ENCODE measurements at places on chromosomes 3 and 15.

DNA sequence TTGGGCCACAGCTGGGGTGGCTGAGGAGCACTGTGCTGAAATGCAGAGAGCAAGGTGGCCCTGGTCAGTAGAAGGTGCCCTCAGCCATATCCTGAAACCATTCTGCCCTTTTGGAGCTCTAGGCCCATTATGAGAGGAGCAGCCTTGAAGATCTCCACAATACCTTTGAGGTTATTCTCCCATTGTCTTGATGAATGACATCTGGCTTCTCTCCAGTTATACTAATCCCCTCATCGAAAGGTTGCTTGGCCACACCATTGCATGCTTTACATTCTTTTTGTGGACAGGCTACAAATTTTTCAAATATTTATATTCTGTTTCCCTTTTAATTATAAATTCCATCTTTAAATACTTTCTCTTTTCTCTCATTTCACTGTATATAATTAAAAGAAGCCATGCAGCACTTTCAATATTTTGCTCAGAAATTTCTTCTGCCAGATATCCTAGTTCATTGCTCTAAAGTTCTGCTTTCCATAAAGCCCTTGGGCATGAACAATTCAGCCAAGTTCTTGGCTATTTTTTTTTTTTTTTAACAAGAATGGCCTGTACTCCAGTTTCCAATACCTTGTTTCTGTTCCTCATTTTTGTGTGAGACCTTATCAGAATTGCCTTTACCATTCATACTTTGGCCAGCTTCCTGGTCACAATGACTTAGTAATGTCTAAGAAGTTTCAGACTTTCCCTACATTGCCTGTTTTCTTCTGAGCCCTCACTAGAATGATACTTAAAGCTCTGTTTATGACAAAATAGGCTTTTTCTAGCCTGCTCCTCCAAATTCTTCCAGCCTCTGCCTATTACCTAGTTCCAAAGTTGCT is 138.9 kb upstream of the SGO1 start:
- DNase-seq, result no peak

DNA sequence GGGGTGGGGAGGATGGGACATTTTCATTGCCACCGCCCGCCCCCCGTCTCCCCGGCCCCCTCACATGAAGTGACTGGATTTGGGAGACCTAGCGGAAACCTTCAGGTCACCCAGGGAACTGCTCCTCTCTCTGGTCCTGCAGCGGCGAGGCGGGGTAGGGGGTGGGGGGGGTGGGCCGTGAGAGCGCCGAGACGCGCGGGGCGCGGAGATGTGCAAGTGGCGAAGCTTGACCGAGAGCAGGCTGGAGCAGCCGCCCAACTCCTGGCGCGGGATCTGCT is 712 bp upstream of the MME start:
- DNase-seq, result no peak

DNA sequence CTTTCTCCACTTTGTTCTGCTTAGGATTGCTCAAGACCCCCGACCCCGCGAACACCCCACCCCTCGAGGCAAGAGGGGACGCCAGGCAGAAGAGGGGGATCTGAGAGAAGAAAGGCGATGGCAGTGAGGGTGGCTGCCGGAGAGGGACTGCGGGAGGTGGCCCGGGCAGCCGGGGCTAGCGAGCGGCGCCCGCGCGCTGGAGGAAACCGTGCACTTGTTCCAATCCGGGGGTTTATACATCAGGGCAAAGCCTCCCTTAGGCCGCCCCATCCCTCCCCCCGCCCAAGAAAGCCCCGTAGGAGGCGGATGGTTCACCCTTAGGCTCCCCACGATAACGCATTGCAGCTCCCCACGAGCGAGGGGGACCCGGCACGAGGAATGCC is 475 bp downstream of the ERC2 start:
- no peak for DNase-seq

DNA sequence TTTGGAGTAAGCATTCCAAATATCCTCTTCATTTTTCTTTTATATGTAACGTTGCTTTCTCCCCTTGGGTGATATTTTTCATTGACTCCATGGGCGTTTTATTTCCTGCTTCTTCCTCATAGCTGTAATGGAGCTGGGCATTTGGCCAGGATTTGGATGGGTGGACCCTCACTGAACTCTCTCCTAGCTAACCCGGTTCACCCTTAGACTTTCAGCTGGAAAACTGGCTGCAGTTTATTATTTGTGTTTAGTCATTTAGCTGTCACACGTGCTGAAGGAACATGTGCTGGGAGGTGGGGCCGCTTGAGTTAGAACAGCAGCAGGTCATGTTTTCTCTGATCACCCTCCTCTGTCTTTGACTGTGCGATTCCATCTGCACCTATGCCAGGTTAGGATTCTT is 407.6 kb downstream of the ZIC1 start:
- no peak for DNase-seq

GRCh38 chr3:55884491-55885285 is 397.6 kb upstream of the WNT5A start:
- DNase-seq, result no peak

GRCh38 chr3:125440970-125441369 is 65.8 kb upstream of the ZNF148 start:
- no peak for DNase-seq

DNA sequence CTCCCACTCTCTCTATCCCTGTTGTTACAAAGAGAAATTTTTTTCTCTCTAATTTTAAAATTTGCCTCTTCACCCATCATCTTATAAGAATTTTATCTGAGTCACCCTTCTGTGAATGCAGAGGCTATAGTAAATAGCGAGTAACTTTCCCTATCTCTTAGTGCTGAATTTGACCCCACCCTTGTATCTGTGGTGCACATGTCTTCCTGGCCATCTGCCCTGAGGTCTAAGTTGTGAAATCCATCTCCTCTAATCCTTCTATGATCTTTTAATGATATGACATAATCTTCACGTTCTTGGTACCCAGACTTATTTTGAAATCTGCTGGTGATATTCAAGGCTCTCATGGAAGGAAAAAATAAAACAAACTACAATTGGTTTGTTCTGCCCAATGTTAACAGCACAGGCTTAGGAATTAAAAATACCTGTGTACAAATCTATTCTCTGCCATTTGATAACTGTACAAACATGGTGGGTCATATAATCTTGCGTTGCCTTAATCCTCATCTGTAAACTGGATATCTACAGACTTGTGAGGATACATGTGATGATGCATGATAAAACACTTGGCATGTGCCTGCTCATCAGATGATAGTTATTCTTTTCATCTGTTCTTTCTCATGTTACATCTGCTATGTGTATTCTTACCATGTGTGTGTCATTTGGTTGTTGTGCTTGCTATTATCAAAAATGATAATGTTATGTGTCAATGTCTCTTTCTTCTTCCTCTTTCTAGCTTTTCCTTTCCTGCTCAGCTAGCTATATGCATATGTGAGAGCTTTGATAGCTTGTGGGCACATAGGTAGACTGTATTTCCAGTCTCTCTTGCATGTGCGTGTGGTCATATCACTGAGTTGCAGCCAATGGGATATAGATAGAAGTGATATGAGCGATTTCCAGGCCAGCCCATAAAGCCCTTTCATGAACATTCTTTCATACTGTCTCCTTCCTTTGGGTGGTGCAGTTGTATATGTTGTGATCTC is 13.7 kb upstream of the CCR3 start:
- no peak for DNase-seq

GRCh38 chr15:80780416-80781221 is 1.4 kb downstream of the CEMIP start:
- DNase-seq, result no peak

DNA sequence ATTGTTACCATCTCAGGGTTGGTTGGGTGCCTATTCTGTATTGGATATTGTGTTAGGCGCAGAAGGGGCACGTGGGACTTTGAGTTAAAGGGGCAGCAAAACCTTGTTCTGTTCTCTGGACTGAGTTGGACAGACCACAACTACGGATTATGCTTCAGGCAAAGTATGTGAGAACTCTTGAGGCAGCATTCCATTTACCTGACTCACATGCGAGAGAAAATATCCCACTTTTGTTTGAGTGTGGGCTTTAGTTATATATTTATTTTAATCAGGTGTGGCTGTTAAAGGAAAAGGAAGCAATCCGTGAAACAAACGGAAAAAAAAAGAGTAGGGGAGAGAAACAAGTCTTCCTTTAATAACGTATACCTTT is 627 bp upstream of the PLS1 start:
- no peak for DNase-seq

DNA sequence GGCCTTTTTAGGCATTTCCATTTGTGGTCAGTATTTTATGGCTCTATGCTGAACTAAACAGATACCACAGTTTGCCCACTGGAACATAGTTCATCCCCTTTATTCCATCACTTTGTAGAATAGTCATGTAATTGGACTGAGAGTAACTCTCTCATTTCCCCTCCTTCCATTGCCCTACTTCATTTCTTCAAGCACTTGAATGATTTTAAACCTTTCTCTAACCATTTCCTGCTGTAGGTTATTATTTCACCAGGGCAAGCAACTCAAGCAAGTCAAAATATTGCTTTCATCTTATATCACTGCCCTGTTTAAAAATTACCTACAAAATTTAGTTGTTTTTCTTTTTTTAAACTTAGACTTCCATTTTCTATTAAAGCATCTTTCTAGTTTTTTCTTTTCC is 177.0 kb downstream of the RAP2B start:
- DNase-seq, result no peak

- no peak for DNase-seq
These were observed 49.2 kb downstream of the RYK start for GRCh38 chr3:134201201-134202130.

DNA sequence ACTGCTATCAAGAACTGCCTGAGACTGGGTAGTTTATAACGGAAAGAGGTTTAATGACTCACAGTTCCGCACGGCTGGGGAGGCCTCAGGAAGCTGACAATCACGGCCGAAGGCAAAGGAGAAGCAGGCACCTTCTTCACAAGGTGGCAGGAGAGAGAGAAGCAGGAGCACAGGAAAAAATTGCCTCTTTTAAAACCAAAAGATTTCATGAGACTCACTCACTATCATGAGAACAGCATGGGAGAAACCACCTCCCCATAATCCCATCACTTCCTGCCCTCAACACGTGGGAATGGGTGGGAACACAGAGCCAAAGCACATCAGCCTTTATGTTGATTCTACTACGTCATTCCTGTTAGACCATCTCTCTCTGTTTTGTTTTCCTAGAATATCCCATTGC is 650.9 kb upstream of the SEMA6D start:
- DNase-seq, result no peak

DNA sequence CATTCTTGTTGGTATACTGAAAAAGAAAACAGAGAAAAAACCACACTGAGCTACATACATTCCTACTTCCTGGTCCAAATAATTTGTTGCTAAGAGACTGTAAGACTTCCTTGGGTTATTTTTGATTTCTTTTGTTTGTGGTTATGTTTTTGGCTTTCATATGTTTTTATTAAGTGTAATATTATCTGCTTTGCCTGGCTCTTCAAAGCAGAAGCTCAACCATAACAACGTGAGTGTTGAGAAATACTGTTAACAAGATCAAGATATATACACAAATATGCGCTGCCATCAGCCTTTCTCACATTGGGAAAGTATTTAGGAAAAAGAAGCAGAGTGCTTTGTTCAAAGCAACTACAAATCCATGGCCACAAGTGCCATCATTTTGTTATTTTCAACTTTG is 556.2 kb upstream of the CBLB start:
- DNase-seq, result no peak

DNA sequence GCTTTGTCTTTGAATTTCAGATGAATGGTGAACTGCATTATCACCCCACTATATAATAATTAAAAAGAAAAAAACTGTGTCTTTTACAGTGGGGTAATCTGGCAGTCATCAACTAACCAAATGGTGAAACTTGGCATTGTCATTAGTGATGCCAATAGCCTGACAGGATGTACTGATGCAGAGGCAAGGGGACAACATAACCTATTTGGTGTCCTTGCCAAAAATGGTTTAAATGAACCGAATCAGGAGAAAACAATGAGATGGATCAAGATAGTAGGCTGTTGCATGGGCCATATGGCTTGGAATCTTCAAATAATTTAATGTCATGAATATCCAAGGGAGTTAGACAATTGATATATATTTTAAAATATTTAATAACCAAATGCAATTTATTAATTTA is 738.7 kb downstream of the FHIT start:
- DNase-seq, result no peak

All from NCI-H1417 treated with DMSO at 0.1 percent for 48 hours (cell line).